NCI-H2227 treated with DMSO at 0.1 percent for 48 hours (cell line): ENCODE measurements at places on chromosomes 2 and 18.

GRCh38 chr2:13662055-13662454, 945.3 kb downstream of the TRIB2 start:
- DNase-seq: no peak

DNA sequence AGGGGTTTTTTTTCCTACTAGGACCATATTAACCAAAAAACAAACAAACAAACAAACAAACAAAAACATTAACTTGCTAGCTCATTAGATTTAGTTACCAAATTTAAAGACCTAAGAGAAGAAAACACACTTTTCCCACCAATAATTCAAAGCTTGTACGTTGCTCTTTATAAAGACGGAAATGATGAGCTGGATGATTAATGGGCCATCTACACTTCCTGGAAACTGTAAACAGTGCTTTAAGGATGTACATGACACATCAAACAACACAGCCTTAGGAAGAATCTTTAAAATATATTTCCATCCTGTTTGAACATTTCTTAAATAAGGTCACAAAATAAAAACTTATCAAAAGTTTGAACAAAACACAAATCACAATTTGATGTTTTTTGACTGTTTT, 982 bp downstream of the BMP10 start:
- no peak for DNase-seq

- DNase-seq: no peak
These were observed 416.0 kb upstream of the CNTNAP5 start for GRCh38 chr2:123609077-123609476.

DNA sequence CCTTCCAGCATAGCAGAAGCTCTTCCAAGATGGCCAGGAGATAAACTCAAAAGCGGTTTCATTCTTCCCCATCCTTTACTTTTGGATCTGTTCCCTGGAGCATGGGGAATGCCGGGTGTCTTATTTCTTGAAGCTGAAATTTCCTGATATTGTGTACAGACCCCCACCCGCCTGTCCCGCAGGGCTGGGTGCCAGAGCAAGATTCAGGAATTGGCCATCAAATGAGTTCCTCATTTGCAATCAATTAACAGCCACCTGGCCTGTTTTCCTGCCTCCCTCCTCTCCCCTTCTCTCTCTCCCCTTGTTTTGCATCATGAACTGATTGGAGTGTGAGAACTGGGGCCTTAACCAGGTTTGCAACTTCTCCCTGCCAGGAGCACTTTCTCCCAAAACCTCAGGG, 202.1 kb downstream of the SH3RF3 start:
- no peak for DNase-seq

GRCh38 chr2:238883421-238883901, 35.6 kb downstream of the TWIST2 start:
- DNase-seq: no peak

DNA sequence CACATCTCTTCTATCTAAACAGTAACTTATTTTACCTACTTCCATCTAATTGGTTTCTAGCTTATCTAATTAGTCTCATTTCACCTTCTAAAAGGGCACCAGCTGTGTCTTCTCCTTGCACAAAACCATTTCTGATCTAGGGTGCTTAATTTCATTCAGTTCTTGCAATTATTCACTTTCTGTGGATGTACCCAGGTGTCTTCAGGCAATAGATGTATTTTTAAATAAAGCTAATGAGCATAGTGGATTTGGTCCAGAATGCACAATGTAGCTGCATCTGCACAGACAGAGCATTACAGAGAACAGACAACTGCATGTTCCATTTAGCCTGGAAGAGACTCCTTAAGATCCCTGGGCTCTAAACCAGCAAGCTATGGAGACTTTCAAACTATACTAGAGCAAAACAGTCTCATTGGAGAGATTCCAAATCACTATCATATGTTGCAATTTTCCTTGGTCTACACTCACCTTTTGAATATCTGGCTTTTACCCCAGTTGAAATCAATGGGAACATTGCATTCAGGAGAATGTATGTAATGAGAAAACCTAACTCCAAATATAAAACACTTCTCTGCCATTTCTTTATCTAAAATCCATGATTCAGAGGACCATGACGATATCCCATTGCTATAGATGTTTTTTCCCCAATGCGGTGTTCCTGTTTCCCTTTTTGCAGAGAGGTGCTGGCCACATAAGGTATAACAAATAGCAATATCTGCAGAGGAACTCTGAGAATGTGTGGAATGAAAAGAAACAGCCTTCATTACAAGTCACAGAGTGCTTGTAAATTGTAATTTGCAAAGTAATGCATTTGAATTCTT, 3.5 kb upstream of the RFX8 start:
- DNase-seq: no peak

DNA sequence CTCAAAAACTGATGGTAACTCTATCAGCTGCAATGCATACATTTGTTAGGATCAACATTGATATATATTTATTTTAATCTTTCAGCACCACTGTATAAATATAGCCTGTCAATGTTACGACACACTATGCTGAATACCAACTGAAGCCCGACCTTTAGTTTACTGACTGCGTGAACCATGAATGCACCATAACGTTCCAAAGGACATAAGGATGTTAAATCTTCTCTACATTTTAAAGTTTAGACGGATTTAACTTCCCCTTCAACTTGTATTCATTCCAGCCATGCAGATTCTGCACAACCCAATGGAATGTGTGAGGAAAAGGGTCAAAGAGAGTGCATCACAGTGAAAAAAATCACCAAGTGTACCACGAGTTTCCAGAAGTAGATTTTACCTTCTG, 489.5 kb downstream of the IRS1 start:
- no peak for DNase-seq

- DNase-seq: no peak
These were observed 125.6 kb upstream of the TACR1 start for GRCh38 chr2:75324861-75325284.

- DNase-seq: no peak
These were observed 22.3 kb downstream of the PXDN start for GRCh38 chr2:1721706-1722646.
